ENCODE measurements at places on chromosomes 2 and 18. TPM values are rescaled to one million over a fixed set of nuclear protein-coding genes. Genes with fewer than 3 reads are reported as not detected.

GRCh38 chr18:74817576-74817975 is 219.9 kb downstream of the ZNF407 start:
- no peaks in the 10 kb centered on the region for H3K36me3 ChIP-seq
- no peaks in the 10 kb centered on the region for H3K4me1 ChIP-seq
- H3K27me3 ChIP-seq, result no peaks in the 10 kb centered on the region

The SERPINB4 gene
- total RNA-seq, result 0.26 TPM

The CXCR1 gene
- total RNA-seq, result not detected

The RAB12 gene
- total RNA-seq, result 93.1 TPM

- DNase-seq, result no peak
- H3K36me3 ChIP-seq, result no peaks in the 10 kb centered on the region
- H3K27ac ChIP-seq, result no peak overlapping the region
- peaks cover 37% of the 10 kb centered on the region for H3K4me1 ChIP-seq
- H3K27me3 ChIP-seq, result no peaks in the 10 kb centered on the region
- no peak overlapping the region for H3K4me3 ChIP-seq
Observed at GRCh38 chr2:16652296-16653082, 13.1 kb downstream of the CYRIA start.

The FAP gene
- total RNA-seq, result 21.1 TPM

Measured in SJSA1 (cell line).